ENCODE measurements at places on chromosomes 12 and 14. TPM values are rescaled to one million over a fixed set of nuclear protein-coding genes. Genes with fewer than 3 reads are reported as not detected.

Gene OR6C2
- not detected for polyA plus RNA-seq

Gene RARG
- polyA plus RNA-seq, result 1.6 TPM

DNA sequence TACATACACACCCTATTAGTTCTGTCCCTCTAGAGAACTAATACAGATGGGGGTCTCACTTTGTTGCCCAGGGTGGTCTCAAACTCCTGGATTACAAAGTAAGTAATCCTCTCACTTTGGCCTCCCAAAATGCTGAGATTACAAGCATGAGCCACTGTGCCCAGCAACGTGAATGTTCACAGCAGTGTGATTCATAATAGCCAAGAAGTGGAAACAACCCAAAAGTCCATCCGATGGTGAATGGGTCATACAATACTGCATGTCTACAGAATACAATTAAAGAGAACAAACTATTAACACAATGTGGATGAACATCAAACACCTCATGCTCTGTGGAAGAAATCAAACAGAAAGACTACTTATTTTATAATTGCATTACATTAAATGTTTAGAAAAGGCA lies 57.3 kb upstream of the SYNE2 start:
- DNase-seq, result no peak

DNA sequence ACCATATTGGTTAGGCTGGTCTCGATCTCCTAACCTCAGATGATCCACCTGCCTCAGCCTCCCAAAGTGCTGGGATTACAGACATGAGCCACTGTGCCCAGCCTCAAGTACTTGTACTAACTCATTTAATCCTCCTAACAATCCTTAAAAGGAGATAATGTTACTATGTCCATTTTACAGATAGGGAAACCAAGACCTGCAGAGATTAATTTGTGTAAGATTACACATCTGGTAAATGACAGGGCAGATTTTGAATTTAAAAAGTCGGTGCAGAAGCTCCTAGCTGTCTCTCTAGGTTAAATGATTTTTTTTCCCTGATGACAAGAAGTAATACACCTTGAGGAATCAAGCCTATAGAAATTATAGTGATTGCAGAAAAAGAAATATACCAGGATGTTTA lies 13.7 kb upstream of the HECTD1 start:
- no peak for DNase-seq

DNA sequence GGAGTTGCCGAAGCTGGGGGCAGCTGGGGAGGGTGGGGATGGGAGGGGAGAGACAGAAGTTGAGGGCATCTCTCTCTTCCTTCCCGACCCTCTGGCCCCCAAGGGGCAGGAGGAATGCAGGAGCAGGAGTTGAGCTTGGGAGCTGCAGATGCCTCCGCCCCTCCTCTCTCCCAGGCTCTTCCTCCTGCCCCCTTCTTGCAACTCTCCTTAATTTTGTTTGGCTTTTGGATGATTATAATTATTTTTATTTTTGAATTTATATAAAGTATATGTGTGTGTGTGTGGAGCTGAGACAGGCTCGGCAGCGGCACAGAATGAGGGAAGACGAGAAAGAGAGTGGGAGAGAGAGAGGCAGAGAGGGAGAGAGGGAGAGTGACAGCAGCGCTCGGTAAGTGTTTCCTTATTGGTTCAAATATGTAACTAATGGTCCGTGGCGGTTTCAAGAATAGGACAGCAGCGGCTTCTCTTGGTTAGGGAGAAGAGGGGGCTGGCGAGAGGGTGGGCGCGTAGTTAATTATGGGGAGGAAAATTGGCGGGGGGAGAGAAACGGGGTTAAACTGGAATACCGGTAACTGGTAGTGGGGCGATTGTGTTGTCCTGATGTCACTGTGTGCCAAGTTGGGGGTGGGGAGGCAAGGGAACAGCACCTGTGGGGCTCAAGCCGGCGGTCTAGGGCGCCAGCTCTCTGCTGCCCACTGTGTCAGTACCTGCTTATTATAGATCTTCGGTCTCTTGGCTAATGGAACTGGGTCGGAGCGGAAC lies 8.4 kb downstream of the HOXC8 start:
- DNase-seq, result peak; percentile 22

DNA sequence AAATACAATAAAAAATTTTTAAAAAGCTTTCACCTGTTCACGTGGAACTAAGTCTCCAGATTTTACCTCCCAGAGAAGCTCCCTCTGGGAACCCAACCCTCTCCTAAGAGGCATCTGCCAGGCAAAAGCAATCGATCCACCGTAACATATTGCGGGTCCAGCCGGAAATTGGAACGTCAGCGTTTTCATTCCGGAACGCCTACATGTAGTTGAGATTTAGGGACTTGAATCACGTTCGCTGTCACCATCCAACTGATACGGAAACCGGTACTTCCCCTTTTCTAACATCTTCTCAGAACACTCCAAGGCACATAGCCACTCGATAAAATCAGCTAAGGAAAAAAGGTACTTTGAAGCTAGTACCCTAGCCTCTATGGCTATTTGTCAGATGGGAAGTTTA lies 70.3 kb downstream of the COX16 start:
- peak; percentile 26 for DNase-seq

GRCh38 chr12:127620735-127621355 lies 646.1 kb upstream of the TMEM132C start:
- DNase-seq, result no peak

- DNase-seq, result no peak
Measured at GRCh38 chr12:69026336-69026735, 93.4 kb upstream of the CPM start.

GRCh38 chr12:117439531-117440001 lies 78.1 kb upstream of the NOS1 start:
- no peak for DNase-seq

All from naive thymus-derived CD8-positive, alpha-beta T cell (primary cell).